ENCODE measurements at places on chromosomes 7 and 10. TPM values are rescaled to one million over a fixed set of nuclear protein-coding genes. Genes with fewer than 3 reads are reported as not detected.

- H3K4me3 ChIP-seq, result no peak overlapping the region
- no peaks in the 10 kb centered on the region for H3K4me1 ChIP-seq
- no peak for DNase-seq
- no peaks in the 10 kb centered on the region for H3K27me3 ChIP-seq
- H3K27ac ChIP-seq, result no peak overlapping the region
- peaks cover 84% of the 10 kb centered on the region for H3K36me3 ChIP-seq
Observed at GRCh38 chr10:110591760-110592159, 24.3 kb downstream of the SMC3 start.

- H3K27ac ChIP-seq, result no peak overlapping the region
- H3K4me3 ChIP-seq, result no peak overlapping the region
- no peaks in the 10 kb centered on the region for H3K27me3 ChIP-seq
- no peaks in the 10 kb centered on the region for H3K4me1 ChIP-seq
Observed at GRCh38 chr7:683526-684205, 42.8 kb upstream of the DNAAF5 start.

DNA sequence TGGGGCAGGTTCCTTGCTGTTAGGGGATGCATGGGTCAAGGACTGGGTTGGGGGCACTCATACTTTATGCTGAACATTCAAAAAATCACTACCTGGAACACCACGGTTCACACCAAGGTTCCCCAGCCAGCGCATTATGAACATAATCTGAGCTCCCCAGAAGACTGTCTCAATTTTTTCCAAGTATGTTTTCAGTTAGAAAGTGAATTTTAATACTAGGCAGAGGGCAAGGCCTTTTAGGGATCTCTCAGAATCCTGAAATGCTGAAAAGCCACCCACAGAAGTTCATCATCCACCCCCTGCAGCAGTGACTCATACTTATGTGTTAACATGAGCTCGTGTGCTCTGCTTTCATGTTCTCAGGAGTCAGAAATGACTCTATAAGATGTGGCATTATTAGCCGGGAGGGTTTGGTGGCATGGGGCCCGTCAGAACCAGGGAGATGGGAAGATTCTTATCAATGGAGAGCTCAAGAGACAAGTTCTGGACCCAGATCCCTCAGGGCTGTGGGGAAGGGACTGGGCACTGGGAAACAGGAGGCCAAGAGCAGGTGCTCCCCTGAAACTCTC, 185.2 kb upstream of the ITGB1 start:
- H3K4me3 ChIP-seq, result no peak overlapping the region
- no peaks in the 10 kb centered on the region for H3K36me3 ChIP-seq
- peaks cover 15% of the 10 kb centered on the region for H3K4me1 ChIP-seq

GRCh38 chr7:96266580-96266979, 55.3 kb downstream of the SLC25A13 start:
- no peak overlapping the region for H3K4me3 ChIP-seq
- H3K4me1 ChIP-seq, result no peaks in the 10 kb centered on the region
- peaks cover 18% of the 10 kb centered on the region for H3K36me3 ChIP-seq
- H3K27ac ChIP-seq, result no peak overlapping the region
- no peak for DNase-seq
- H3K27me3 ChIP-seq, result no peaks in the 10 kb centered on the region

GRCh38 chr7:148669927-148670326, 28.8 kb upstream of the CUL1 start:
- no peaks in the 10 kb centered on the region for H3K36me3 ChIP-seq
- DNase-seq, result no peak
- no peaks in the 10 kb centered on the region for H3K27me3 ChIP-seq
- no peak overlapping the region for H3K4me3 ChIP-seq

ITIH5 gene
- total RNA-seq, result 0.66 TPM

EN2 gene
- 0.81 TPM for total RNA-seq

ABCB4 gene
- total RNA-seq, result 0.13 TPM

IRF5 gene
- 0.16 TPM for total RNA-seq

GPR146 gene
- total RNA-seq, result 2.1 TPM
